Muscle of arm (tissue), 14 donors: ENCODE measurements at places on chromosomes 13 and 19. TPM values are rescaled to one million over a fixed set of nuclear protein-coding genes. Genes with fewer than 3 reads are reported as not detected.

Gene KLK2
- not detected for polyA plus RNA-seq

GRCh38 chr13:97483465-97483864 lies 49.5 kb downstream of the RAP2A start:
- no peak for DNase-seq

- DNase-seq, result no peak
Observed at GRCh38 chr13:67792151-67792676, 562.1 kb upstream of the PCDH9 start.

DNA sequence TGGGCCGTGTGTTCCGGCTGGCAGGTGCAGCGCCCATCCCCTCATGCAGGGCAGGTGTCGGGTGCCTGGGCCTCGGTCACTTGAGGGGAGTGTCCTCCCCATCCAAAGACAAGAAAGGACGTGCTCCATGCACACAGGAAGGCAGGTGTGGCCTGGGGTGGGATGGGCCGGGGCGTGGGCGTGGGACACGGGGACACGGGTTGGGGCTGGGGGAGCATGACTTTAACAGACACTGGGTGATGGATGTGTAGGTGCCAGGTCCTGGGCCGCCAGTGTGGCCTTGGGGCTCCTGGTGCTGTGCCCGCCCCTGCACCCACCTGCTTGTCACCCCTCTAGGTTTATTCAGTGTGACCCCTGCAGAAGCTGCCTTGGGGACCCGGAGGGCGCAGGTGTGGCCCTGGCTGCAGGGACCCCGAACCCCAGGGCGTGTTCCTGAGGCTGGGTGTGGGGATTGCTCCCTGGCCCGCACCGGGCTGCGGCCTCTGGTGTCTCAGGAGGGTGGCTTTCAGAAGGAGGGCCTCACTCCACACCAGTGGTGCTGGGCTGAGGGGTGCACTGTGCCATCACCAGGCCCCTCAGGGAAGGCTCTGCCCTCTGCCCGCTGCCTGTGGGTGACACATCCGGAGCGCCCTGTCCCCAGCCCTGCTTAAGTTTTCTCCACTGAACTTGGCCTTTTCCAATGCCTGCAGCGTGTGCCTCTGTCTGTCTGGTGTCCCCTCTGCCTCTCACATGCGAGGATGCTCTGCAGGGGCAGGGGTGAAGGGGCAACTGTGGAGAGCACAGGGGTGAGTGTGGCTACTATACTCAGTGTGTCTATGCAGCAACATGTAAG lies 5.2 kb downstream of the TMEM255B start:
- DNase-seq, result no peak

DNA sequence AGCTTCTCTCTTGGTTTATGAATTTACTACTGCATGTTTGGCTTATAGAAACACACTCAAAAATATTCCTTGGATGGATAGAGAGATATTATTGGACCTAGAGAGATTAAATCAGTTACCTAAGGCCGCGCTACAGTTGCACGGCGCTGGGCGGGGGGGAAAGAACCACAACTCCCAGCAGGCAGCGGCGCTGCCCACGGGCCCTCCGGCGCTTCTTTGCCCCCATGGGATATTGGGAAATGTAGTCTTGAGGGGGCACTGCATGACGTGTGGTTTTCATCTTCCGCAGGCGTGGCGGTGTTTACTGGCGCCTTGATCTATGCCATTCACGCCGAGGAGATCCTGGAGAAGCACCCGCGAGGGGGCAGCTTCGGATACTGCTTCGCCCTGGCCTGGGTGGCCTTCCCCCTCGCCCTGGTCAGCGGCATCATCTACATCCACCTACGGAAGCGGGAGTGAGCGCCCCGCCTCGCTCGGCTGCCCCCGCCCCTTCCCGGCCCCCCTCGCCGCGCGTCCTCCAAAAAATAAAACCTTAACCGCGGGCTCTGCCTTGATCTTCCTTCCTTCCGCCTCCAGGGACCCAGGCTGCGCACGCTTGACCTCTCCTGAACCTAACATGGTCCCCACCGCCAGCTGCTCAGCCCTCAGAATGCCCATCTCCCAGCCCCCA lies 4.8 kb downstream of the EMP3 start:
- DNase-seq, result no peak

GRCh38 chr13:67086260-67086659 lies 143.9 kb downstream of the PCDH9 start:
- no peak for DNase-seq

GRCh38 chr19:9857920-9858746 lies 23.0 kb downstream of the PIN1 start:
- no peak for DNase-seq

DNA sequence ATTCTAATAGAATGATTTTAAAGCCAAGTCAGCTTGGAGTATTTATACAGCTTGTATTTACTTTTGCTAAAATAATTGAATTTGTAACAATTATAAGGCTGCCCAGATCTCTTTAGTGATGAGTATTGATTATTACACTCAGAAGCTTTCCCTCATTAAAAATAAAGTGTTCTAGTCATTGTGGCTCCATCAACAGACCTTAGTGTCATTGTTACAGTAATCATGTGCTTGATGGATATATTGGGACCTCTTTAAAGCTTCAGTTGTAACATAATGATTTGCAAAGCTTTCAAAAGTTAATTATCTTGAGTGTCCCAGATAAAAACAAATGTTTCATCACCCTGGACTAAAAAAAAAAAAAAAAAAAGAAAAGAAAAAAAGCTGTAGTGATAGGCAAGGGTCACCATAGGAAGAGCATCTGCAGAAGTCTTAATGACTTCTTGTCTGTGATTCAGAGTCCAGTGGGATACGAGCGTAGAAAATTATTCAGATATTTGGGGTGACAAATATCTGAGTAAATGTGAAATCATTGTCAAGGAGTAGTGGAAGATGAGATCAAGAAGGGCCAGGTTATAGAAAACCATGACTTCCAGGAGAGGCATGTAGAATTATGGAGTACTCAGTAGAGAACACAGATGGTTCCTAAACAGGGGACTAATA lies 369.6 kb downstream of the DCT start:
- no peak for DNase-seq

Gene GNG7
- 1.9 TPM for polyA plus RNA-seq

- DNase-seq, result no peak
Observed at GRCh38 chr13:79749566-79749965, 268.6 kb downstream of the NDFIP2 start.

GRCh38 chr19:55460670-55461258 lies 678 bp downstream of the ISOC2 start:
- DNase-seq, result peak; percentile 92

Gene SPIB
- polyA plus RNA-seq, result not detected

Gene EBI3
- polyA plus RNA-seq, result 0.70 TPM

Gene IRGC
- polyA plus RNA-seq, result not detected

DNA sequence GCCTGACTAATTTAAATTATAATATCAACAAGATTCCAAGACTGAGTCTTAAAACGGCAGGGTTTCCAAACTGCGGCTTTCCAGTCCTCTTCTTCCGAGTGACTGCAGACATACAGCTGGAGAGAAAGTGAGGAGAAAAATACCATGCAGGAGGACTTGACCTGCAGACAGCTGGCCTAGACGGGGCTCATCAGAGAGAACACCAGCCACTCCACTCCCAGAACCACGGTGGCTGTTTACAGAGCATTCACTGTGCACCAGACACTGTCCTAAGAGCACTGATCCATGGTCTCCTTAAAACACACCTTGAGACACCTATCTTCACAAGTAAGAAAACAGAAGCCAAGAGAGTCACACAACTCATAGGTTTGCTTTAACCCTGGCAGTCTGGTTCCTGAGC lies 152.7 kb downstream of the MIPEP start:
- DNase-seq, result no peak

GRCh38 chr13:113378825-113379224 lies 14.9 kb upstream of the GRTP1 start:
- no peak for DNase-seq

DNA sequence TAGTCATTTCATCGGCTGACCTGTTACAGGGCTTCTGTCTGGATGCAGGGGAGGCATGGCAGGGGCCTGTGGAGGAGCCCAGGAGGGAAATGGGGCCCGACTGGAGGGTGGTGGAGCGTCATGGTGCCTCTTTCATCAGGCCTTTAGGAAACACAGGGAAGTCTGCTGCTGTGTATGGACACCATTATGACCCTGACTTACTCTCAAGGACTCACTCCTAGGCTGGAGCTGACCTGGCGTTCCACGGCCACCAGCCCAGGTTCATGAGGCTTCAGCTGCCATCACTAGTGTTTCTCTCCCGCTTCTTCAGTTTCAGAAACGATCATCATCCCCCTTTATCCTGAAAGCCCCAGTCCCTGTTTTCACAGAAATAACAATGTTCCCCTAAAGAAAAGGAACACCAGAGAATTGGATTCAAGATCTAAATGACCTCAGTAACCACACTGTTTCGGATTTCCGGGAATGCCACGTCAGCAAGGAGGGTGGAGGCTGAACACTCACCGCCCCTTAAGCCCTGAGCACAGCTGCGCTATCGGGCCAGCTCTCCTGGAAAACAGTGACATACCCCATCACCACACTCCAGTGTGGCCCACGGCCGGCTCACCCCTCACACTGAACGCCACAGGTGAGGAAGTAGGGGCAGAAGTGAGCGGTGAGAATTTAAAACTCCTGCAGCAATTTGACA lies 67.6 kb downstream of the SOX1 start:
- no peak for DNase-seq

DNA sequence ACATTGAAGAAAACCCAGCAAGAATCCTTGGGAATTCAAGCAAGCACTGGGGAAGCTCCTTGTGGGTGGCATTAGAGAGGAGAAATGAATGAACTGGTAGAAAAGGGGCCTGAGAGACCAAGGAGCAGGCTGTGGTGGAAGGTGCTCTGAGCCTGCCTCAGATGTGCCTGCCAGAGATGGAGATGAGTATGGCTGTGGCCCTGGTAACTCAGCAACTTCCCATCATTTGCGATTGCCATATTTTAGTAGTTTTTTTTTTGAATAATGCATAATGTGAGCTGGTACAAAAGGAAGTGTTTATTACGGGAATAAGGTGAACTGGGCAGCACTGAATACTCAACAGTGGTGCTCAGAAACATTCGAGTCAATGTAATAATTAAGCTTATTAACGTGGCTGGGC lies 39.1 kb downstream of the ERICH6B start:
- no peak for DNase-seq

DNA sequence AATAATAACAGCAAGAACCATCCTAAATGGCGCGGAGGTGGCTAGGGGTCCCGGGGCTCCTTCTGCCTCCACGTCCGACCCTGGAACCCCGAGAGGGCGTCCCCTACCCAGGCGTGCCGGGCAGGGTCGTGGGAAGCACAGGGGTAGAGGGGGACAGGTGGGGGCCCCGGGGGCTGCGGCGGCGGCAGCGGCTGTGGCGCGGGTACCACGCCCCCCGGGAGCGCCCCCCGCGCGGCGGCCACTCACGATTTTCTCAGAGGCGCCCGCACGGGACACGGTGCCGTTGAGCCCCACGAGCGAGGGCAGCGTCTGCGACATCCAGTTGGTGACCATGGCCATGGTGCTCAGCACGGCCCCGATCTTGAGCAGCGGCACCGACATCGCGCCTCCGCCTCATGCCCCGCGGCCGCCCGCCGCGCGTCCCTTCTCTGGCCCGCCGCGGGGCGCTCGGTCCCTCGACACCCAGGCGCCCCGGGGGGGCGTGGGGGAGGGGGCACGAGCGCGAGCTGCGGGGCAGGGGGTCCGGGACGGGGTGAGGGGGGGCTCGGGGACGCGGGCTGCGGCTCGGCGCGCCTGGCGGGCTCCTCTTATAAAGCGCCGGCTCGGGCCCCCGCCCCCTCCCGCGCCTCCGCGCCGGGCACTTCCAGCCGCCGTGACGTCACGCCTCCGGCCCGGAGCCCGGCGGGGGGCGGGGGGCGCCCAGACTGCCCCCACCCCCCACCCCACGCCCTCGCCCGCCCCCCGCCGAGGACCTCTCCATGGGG lies 22.9 kb downstream of the OLFM2 start:
- no peak for DNase-seq

Gene IRS2
- polyA plus RNA-seq, result 2.5 TPM

DNA sequence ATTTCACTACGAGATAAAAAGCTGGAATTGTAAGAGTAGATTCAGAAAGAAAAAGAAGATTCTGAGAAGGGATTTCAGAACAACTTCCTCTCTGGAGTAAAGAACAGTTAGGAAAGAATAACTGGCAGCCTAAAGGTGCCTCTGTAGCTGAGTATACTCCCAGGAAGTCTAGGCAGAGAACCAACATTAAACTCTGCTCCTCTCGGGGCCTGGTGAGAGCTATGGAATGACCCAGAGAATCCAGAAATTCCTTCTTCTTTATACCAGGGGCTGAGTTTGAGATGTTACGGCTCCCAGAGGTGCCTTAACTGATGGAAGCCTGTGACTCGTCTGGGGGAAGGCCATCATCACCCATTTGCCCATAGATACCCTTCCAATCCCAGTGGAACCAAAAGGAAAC lies 39.1 kb downstream of the FAM216B start:
- no peak for DNase-seq

GRCh38 chr19:28021259-28022185 lies 1191.4 kb downstream of the UQCRFS1 start:
- no peak for DNase-seq

DNA sequence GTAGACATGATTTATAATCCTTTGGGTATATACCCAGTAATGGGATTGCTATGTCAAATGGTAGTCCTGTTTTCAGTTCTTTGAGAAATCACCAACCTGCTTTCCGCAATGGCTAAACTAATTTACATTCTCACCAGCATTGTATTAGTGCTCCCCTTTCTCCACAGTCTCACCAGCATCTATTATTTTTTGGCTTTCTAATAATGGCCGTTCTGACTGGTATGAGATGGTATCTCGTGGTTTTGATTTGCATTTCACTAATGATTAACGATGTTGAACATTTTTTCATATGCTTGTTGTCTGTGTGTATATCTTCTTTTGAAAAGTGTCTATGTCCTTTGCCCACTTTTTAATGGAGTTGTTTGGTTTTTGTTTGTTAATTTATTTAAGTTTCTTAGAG lies 165.1 kb downstream of the PDS5B start:
- DNase-seq, result no peak

DNA sequence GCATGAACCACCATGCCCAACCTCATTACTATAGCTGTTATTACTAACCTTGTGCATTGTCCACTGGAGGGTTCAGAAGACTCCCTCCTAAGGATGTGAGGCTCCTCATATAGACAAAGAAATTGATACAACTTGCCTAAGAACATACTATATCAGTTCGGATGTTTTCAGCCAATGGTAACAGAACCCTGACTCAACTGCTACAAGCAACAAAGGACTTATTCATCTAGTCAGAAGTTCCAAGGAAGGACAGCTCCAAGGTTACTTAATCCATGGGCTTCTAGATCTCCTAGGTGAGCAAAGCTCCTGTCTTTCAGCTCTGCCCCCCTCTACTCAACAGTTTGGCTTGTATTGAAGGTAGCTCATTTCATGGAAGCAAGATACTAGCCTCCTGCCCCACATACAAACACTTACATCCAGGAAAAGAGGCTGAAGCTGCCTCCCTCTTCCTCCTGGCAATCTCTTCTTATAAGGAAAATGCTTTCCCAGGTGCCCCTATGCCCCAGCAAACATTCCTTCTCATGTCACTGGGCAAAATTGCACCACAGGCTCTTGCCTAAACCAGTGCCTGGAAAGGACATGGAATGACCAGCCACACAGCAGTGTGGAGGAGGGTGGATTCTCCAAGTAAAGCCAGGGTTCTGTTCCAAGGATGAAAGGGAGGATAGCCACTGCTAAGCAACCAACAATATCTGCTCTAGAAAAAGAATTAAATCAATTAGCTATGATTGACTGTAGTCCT lies 497.8 kb downstream of the FOXO1 start:
- no peak for DNase-seq
